ENCODE measurements at places on chromosomes 3 and 15. TPM values are rescaled to one million over a fixed set of nuclear protein-coding genes. Genes with fewer than 3 reads are reported as not detected.

GOLGA8Q gene
- not detected for total RNA-seq

EXD1 gene
- total RNA-seq, result not detected

NMD3 gene
- total RNA-seq, result 43.4 TPM

RAB6B gene
- 0.19 TPM for total RNA-seq

CSPG4 gene
- not detected for total RNA-seq

ASB14 gene
- not detected for total RNA-seq

SI gene
- not detected for total RNA-seq

GRCh38 chr3:151867666-151868065 is 5.8 kb upstream of the SUCNR1 start:
- ATAC-seq, result no peak
- H3K36me3 ChIP-seq, result no peaks in the 10 kb centered on the region
- H3K27ac ChIP-seq, result no peak overlapping the region
- H3K27me3 ChIP-seq, result no peaks in the 10 kb centered on the region

DNA sequence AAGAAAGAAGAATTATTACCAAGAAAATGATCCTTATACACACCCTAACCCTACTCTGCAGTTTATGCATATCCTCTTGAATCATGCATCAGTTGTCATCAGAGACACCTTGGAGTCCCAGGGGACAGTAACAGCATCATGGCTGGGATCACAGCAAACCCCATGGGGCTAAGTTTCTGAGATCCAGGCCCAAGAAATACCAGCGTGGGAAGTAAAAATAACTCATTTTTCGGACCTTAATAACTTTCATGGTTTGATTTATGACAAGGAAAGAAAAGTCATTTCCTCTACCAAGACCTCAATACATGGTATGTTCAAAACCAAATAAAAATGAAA is 38.8 kb upstream of the B3GNT5 start:
- no peak for ATAC-seq
- peaks cover 19% of the 10 kb centered on the region for H3K4me1 ChIP-seq
- no peak overlapping the region for H3K4me3 ChIP-seq
- H3K36me3 ChIP-seq, result peaks cover 59% of the 10 kb centered on the region
- peak overlapping the region; percentile 23 for H3K27ac ChIP-seq
- H3K27me3 ChIP-seq, result no peaks in the 10 kb centered on the region

GRCh38 chr3:133460809-133461208 is 61.0 kb downstream of the BFSP2 start:
- H3K4me1 ChIP-seq, result peaks cover 5% of the 10 kb centered on the region
- H3K27me3 ChIP-seq, result peaks cover 2% of the 10 kb centered on the region
- ATAC-seq, result peak; percentile 67
- no peaks in the 10 kb centered on the region for H3K36me3 ChIP-seq

DNA sequence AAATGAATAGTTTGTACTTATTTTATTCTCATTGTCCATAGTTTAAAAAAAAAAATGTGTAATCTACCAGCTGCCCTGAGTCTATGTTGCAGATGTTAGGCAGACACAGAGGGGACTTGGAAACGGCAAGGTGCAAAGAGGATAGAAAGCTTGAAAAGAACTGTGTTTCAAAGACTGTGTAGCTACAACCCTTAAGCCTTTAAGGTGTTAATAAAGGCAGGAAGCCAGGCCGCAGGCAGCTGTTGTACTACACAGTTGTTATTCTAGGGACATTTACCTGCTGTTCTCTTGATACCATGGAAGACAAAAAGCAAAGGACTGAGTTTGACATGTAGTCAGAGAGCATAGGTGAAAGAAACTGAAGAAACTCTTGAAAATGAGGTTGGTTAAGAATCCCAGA is 440.0 kb downstream of the TUSC7 start:
- no peak overlapping the region for H3K27ac ChIP-seq
- no peak for ATAC-seq
- no peaks in the 10 kb centered on the region for H3K4me1 ChIP-seq
- no peaks in the 10 kb centered on the region for H3K36me3 ChIP-seq

DNA sequence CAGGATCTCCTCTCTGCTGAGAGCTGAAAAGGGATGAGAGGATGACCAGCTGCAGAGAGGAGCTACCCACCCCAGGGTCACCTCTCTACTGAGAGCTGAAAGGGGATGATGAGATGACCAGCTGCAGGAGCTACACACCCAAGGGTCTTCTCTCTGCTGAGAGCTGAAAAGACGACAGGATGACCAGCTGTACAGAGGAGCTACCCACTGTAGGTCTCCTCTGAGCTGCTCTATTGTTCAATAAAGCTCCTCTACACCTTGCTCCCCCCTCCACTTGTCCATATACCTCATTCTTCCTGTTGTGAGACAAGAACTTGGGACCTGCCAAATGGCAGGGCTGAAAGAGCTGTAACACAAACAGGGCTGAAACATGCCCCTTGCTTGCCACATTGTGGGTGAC is 149.9 kb downstream of the FMN1 start:
- no peak overlapping the region for H3K27ac ChIP-seq
- peaks cover 4% of the 10 kb centered on the region for H3K36me3 ChIP-seq
- ATAC-seq, result no peak
- peaks cover 3% of the 10 kb centered on the region for H3K27me3 ChIP-seq
- H3K4me1 ChIP-seq, result peaks cover 4% of the 10 kb centered on the region

GRCh38 chr3:69020424-69020823 is 6.9 kb upstream of the EOGT start:
- H3K4me3 ChIP-seq, result no peak overlapping the region
- peaks cover 63% of the 10 kb centered on the region for H3K36me3 ChIP-seq
- no peaks in the 10 kb centered on the region for H3K27me3 ChIP-seq
- no peaks in the 10 kb centered on the region for H3K4me1 ChIP-seq

- H3K36me3 ChIP-seq, result no peaks in the 10 kb centered on the region
- H3K4me1 ChIP-seq, result no peaks in the 10 kb centered on the region
- H3K4me3 ChIP-seq, result no peak overlapping the region
- no peak overlapping the region for H3K27ac ChIP-seq
Observed at GRCh38 chr3:62372621-62373041, 719 bp downstream of the FEZF2 start.

- H3K27ac ChIP-seq, result no peak overlapping the region
- H3K4me3 ChIP-seq, result no peak overlapping the region
- ATAC-seq, result no peak
- peaks cover 18% of the 10 kb centered on the region for H3K4me1 ChIP-seq
- H3K27me3 ChIP-seq, result no peaks in the 10 kb centered on the region
Observed at GRCh38 chr3:56700151-56700550, 17.1 kb upstream of the TASOR start.

GRCh38 chr3:9732740-9733115 is 1.2 kb downstream of the BRPF1 start:
- H3K36me3 ChIP-seq, result peaks cover 55% of the 10 kb centered on the region
- peaks cover 40% of the 10 kb centered on the region for H3K4me1 ChIP-seq
- H3K27me3 ChIP-seq, result no peaks in the 10 kb centered on the region
- H3K27ac ChIP-seq, result peak overlapping the region; percentile 95
- H3K4me3 ChIP-seq, result peak overlapping the region; percentile 95
- no peak for ATAC-seq

DNA sequence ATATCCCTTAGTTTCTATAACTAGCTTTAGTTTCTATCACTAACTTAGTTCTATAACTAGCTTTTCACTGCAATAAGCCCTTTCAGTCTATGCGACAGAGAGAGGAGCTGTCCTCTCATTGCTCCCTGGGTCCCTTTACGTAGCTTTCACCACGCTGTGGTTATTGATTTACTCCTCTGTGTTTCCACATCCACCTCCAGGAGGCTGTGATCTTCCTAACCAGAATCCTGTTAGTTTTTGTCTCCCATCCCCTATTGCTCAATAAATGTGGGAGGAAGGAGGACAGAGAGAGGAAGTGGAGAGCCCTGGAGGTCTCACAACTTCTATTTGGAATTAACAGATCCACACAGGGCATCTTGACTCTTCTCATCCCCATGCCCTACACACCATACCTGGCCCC is 1036.1 kb downstream of the MCTP2 start:
- H3K27ac ChIP-seq, result no peak overlapping the region
- H3K36me3 ChIP-seq, result no peaks in the 10 kb centered on the region
- ATAC-seq, result no peak
- H3K27me3 ChIP-seq, result no peaks in the 10 kb centered on the region

DNA sequence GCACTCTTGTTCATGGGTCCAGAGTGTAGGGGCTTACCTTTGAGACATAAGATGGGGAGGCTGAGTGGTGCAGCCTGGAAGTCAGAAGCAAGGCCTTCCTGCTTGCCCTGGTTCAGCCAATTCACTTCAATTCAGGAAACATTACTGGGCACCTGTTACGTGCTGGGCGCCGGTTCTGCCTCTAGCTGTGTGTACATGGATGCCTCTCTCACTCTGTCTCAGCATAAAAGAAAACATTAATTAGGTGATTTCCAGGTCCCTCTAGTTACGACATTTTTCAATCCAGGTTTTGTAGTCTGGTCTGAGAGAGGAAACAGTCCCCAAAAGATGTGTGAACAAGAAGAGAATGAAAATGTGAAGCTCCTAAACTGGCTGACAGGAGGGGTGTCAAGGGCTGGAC is 1.2 kb downstream of the RTP1 start:
- H3K4me3 ChIP-seq, result no peak overlapping the region
- H3K27ac ChIP-seq, result peak overlapping the region; percentile 46
- peaks cover 25% of the 10 kb centered on the region for H3K27me3 ChIP-seq
- peak; percentile 44 for ATAC-seq

- H3K27ac ChIP-seq, result no peak overlapping the region
- H3K4me3 ChIP-seq, result no peak overlapping the region
- H3K36me3 ChIP-seq, result no peaks in the 10 kb centered on the region
- ATAC-seq, result no peak
Observed at GRCh38 chr3:122099255-122099654, 44.1 kb downstream of the CD86 start.

DNA sequence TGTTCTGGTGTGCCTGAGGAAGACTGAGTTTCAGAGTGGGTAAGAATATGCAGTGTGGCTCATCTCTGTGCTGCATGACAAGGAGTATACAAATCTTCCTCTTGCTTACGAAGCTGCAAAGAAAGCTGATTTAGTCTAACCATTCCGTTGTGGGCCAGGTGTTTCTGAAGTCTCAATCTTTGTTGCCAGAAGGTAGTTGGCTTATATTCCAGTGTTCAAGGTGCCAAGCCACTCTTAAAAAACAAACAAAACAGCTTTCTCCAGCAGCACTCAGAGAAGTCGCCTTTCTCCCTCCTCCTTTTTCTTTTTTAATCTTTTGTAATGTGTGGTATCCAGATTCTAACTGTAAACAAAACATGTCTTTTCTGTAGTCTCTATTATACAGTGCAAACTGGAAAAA is 872.4 kb downstream of the NAALADL2 start:
- no peaks in the 10 kb centered on the region for H3K4me1 ChIP-seq
- H3K4me3 ChIP-seq, result no peak overlapping the region
- H3K36me3 ChIP-seq, result no peaks in the 10 kb centered on the region
- no peak for ATAC-seq
- H3K27ac ChIP-seq, result no peak overlapping the region
- H3K27me3 ChIP-seq, result no peaks in the 10 kb centered on the region

DNA sequence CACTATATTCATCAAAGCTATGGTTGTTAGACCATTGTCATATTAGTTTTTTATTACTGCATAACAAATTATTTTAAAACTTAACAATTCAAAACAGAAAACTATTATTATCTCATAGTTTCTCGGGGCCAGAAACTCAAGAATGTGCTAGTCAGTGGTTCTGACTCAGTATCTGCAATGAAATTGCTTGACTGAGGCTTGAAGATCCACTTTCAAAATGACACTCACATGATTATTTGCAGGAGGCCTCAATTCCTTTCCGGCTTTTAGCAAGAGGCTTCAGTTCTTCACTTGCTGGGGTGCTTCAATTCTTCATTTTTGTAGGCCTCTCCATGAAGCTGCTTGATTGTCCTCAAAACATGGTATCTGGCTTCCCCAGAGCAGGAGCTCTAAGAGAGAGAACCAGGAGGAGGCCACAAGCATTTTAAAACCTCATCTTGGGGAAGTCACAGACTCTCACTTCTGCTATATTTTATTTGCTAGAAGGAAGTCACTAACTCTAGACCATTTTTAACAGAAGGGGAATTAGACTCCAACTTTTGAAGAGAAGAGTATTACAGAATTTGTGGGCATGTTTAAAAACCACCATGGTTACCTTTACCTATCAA is 383.7 kb downstream of the MFSD1 start:
- no peaks in the 10 kb centered on the region for H3K4me1 ChIP-seq
- no peak for ATAC-seq
- peaks cover 3% of the 10 kb centered on the region for H3K27me3 ChIP-seq
- H3K27ac ChIP-seq, result no peak overlapping the region
- no peak overlapping the region for H3K4me3 ChIP-seq
- no peaks in the 10 kb centered on the region for H3K36me3 ChIP-seq

GRCh38 chr3:46707601-46708011 is 6.4 kb downstream of the TMIE start:
- H3K27ac ChIP-seq, result peak overlapping the region; percentile 25
- no peak overlapping the region for H3K4me3 ChIP-seq
- ATAC-seq, result no peak
- H3K4me1 ChIP-seq, result no peaks in the 10 kb centered on the region
- no peaks in the 10 kb centered on the region for H3K36me3 ChIP-seq

GRCh38 chr3:183664913-183665381 is 29.5 kb downstream of the KLHL24 start:
- no peaks in the 10 kb centered on the region for H3K4me1 ChIP-seq
- peaks cover 57% of the 10 kb centered on the region for H3K36me3 ChIP-seq
- no peaks in the 10 kb centered on the region for H3K27me3 ChIP-seq
- no peak for ATAC-seq
- no peak overlapping the region for H3K4me3 ChIP-seq

- H3K27me3 ChIP-seq, result peaks cover 9% of the 10 kb centered on the region
- ATAC-seq, result no peak
- H3K27ac ChIP-seq, result no peak overlapping the region
- H3K4me3 ChIP-seq, result no peak overlapping the region
- H3K4me1 ChIP-seq, result peaks cover 7% of the 10 kb centered on the region
Observed at GRCh38 chr3:160139291-160139690, 85.9 kb upstream of the C3orf80 start.

GRCh38 chr3:49924683-49925082 is 4.9 kb downstream of the MON1A start:
- H3K4me3 ChIP-seq, result no peak overlapping the region
- H3K4me1 ChIP-seq, result peaks cover 7% of the 10 kb centered on the region
- H3K36me3 ChIP-seq, result peaks cover 7% of the 10 kb centered on the region
- no peak for ATAC-seq
- no peaks in the 10 kb centered on the region for H3K27me3 ChIP-seq
- no peak overlapping the region for H3K27ac ChIP-seq

GRCh38 chr15:64845183-64845611 is 3.5 kb downstream of the PLEKHO2 start:
- peak overlapping the region; percentile 92 for H3K27ac ChIP-seq
- no peak for ATAC-seq
- peaks cover 77% of the 10 kb centered on the region for H3K36me3 ChIP-seq

GRCh38 chr15:77430213-77430612 is 9.5 kb downstream of the HMG20A start:
- ATAC-seq, result peak; percentile 97
- peaks cover 2% of the 10 kb centered on the region for H3K36me3 ChIP-seq
- peaks cover 26% of the 10 kb centered on the region for H3K4me1 ChIP-seq
- peak overlapping the region; percentile 27 for H3K4me3 ChIP-seq
- H3K27me3 ChIP-seq, result no peaks in the 10 kb centered on the region

Data from activated T-helper 17 cell treated with anti-CD3 and anti-CD28 coated beads, Interleukin-2, amount 50 U/mL, for 72 hours (primary cell).